Temporal lobe (tissue), 4 donors: ENCODE measurements at places on chromosomes 5 and 9. TPM values are rescaled to one million over a fixed set of nuclear protein-coding genes. Genes with fewer than 3 reads are reported as not detected.

ACOT12 gene
- 0.98 TPM for total RNA-seq

NUTM2F gene
- not detected for total RNA-seq

PALM2AKAP2 gene
- total RNA-seq, result 2.5 TPM

SLC6A3 gene
- total RNA-seq, result not detected

NDOR1 gene
- total RNA-seq, result 3.4 TPM

ZSWIM6 gene
- total RNA-seq, result 33.2 TPM

TMEM252 gene
- not detected for total RNA-seq

PLPPR1 gene
- 122 TPM for total RNA-seq

GPR150 gene
- total RNA-seq, result 0.25 TPM

MTMR12 gene
- total RNA-seq, result 18.4 TPM
